Smooth muscle cell of the pulmonary artery (primary cell): ENCODE measurements at places on chromosomes 3 and 15. TPM values are rescaled to one million over a fixed set of nuclear protein-coding genes. Genes with fewer than 3 reads are reported as not detected.

Gene CCDC39
- total RNA-seq, result not detected in 2 replicates

Gene SLC6A1
- total RNA-seq, result 0.10 and 0.13 TPM in 2 replicates

Gene LINGO1
- 0.13 and 0.33 TPM in 2 replicates for total RNA-seq

Gene FRMD5
- 10.0 and 30.2 TPM in 2 replicates for total RNA-seq

Gene CD200R1
- total RNA-seq, result 0.07 TPM in 1 of 2 replicates, not detected in the other

Gene ACKR2
- 0.20 and 0.40 TPM in 2 replicates for total RNA-seq

Gene SLC7A14
- 0.83 and 4.5 TPM in 2 replicates for total RNA-seq

Gene SKOR1
- 0.07 and 0.17 TPM in 2 replicates for total RNA-seq
